ENCODE measurements at places on chromosomes 7 and 10.

- DNase-seq, result no peak
Observed at GRCh38 chr7:57342954-57343353, 107.0 kb upstream of the ZNF716 start.

GRCh38 chr7:72053292-72053691 lies 358.8 kb downstream of the CALN1 start:
- no peak for DNase-seq

DNA sequence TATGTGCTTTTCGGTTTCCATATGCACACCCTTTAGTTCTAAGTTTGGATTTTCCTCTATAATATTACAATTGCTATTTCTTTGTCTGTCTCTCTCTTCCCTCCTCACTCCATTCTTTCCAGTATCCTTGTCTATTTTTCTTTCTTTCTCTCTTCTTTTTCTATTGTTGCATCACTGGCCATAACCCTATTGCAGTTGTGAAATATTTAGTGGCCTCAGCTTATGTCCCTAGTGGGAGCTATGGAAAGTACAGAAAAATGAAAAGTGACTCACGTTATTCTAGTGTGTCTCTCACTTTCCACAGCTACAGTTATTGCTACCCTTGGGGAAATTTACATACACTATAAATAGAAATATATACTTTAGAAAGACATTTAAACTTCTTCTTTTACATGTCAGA lies 59.1 kb downstream of the CNTNAP2 start:
- DNase-seq, result no peak

GRCh38 chr10:3774018-3774813 lies 10.8 kb downstream of the KLF6 start:
- DNase-seq, result no peak

- DNase-seq, result no peak
Observed at GRCh38 chr10:4828005-4828404, 2.0 kb downstream of the AKR1E2 start.

DNA sequence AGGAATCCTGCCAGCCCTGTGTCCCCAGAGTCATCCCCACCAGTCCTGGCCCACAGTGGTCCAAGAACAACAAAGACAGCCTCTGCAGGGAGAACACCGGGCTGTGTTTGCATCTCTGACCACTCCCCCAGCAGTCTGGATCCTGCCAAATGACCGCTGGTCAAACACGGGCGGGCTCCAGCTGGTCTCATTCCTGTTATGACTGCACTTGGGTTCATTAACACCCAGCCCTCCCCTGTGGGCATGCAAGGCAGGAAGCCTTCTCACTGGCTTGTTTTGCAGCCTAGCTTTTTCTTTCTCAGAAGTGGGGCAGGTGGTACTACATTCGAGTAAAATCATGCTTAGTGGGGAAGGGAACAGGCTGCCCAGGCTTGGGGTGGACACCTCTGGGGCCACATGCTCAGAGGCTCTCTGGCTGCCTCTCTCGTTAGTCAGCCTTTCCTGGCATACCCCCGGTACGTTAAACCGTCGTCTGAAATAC lies 190.0 kb downstream of the PLXNA4 start:
- no peak for DNase-seq

GRCh38 chr7:142477079-142477651 lies 219.3 kb upstream of the PRSS58 start:
- DNase-seq, result no peak

GRCh38 chr7:93765475-93765874 lies 125.1 kb downstream of the TFPI2 start:
- DNase-seq, result no peak

GRCh38 chr10:78688230-78688900 lies 380.4 kb upstream of the ZMIZ1 start:
- DNase-seq, result no peak

GRCh38 chr10:17431871-17432311 lies 22.5 kb downstream of the ST8SIA6 start:
- no peak for DNase-seq

DNA sequence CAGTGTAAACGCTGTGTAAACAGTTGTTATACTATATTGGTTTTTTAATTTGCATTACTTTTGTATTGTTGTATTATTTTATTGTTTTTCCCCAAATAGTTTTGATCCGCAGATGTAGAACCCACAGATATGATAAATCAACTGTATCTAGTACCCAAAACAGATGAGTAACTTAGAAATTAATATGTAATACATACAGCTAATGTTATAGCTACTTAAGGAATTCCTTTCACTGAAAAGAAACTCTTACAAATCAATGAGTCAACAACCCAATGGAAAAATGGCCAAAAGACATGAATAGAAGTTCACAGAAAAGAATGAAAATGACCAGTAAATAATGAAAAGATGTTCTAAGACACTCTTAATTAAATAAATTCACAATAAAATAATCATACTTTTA lies 32.3 kb upstream of the ARL4A start:
- peak; percentile 58 for DNase-seq

GRCh38 chr10:3902809-3903410 lies 117.9 kb upstream of the KLF6 start:
- no peak for DNase-seq

DNA sequence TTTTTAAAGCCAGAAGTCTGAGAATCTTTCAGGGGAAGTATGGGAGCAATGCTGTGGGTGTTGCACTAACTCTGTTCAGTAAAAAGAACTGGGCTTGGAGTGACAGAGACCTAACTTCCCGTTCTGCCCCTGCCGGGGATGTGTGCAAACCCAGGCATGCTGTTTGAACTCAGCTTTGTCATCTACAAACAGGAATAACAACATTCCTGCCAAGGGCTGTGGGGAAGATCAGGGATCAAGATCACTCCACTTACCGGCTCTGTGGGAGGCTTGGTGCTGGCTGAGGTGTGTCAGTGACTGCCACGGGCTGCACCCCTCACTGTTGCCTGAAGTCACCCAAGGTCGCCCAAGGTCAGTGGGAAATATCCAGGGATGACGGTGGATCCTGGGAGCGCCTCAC lies 23.1 kb upstream of the DRGX start:
- no peak for DNase-seq

GRCh38 chr10:78770167-78771090 lies 298.3 kb upstream of the ZMIZ1 start:
- DNase-seq, result no peak

DNA sequence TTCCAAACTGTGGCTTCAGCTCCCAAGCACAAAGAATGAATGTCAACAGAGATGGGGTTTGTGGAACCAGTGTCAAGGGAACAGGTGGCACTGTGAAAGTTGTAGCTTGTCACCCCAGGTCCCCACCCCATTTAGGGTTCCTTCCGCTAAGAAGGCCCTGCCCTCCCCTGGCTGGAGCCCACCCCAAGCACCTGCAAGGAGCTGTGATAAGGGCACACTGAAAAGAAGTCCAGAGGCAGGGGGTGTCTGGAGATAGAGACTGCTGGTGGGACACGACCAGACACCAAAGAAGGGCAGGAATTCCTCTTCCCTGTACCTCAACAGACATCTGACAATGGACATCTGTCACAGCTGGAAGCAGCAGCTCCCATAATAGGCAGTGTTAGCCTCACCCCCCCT lies 4.5 kb downstream of the GRID1 start:
- no peak for DNase-seq

DNA sequence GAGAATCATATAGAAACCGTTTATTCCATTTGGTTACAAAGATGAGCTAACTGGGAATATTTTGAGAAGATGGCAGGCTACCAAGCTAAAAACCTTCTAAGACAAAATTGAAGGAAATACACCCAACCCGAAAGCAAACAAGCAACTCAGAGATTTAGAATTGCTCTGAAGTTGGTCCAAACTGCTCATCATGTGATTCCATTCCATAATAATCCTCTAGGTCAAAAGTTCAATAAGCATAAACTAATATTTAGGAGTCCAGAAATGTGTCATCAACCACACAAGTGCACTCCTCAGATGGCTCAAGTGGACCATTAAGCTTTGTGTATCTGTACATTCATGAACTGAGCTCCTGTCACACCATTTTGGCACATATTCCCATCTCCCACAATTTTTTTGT lies 28.7 kb downstream of the DGKI start:
- DNase-seq, result peak; percentile 1

GRCh38 chr10:50439806-50440205 lies 183.9 kb downstream of the SGMS1 start:
- DNase-seq, result no peak

DNA sequence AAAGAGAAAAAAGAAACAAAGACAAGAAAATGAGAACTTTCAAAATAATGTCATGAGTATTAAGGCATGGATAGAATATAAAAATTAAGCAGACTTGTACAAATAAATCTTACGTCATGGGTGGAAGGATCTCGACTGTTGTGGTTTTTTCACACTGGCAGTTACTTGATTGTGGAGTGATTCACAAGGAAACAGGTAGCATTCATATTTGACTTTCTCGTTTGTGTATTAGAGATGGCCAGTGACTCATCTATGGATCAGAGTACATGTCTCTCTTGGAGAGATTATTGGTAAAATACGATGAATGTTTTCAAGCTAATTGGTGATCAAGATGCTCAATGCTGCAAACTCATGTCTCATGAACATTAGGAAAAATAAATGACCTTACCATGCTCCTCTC lies 564.3 kb downstream of the GATA3 start:
- no peak for DNase-seq

- peak; percentile 60 for DNase-seq
Observed at GRCh38 chr10:17348501-17349349, 105.7 kb downstream of the ST8SIA6 start.

GRCh38 chr7:149353739-149354504 lies 91.9 kb downstream of the ZNF783 start:
- no peak for DNase-seq

GRCh38 chr10:7121154-7121797 lies 289.6 kb downstream of the SFMBT2 start:
- no peak for DNase-seq

- DNase-seq, result no peak
Observed at GRCh38 chr10:22945934-22946673, 18.3 kb downstream of the ARMC3 start.

- DNase-seq, result no peak
Observed at GRCh38 chr7:126940723-126941307, 311.9 kb downstream of the GRM8 start.

GRCh38 chr10:3975016-3975415 lies 190.0 kb upstream of the KLF6 start:
- no peak for DNase-seq

DNA sequence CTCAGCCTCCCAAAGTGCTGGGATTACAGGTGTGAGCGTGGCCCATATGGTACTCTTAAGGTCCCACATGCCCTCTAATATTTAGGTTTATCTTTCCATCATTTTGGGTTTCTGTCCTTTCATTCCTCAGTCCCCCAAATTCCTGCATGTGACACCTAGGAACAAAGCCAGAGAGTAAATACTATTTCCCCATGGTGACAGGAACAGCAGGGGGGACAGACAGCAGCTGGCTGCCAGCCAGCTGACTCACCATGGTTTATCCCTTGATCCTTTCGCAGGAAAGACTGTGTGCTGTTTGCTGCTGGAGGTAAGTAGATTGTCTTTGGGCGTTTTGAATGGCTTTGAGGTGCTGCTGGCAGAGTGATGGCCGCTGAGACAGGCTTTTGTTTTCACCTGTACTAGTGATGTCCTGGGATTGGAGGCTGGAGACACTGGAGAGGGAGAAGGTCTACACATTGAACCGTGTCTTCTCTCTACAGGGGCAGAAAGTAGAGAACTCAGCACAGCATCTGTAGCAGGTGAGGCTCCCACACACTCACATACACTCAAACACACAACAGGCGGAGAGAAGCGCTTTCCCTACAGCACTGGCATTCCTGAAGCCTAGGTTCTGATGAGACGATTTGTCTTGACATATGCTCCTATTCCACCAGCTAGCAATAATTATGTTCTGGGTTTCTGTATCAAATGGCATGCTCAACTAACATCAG lies 83.7 kb upstream of the EFCAB10 start:
- DNase-seq, result no peak

DNA sequence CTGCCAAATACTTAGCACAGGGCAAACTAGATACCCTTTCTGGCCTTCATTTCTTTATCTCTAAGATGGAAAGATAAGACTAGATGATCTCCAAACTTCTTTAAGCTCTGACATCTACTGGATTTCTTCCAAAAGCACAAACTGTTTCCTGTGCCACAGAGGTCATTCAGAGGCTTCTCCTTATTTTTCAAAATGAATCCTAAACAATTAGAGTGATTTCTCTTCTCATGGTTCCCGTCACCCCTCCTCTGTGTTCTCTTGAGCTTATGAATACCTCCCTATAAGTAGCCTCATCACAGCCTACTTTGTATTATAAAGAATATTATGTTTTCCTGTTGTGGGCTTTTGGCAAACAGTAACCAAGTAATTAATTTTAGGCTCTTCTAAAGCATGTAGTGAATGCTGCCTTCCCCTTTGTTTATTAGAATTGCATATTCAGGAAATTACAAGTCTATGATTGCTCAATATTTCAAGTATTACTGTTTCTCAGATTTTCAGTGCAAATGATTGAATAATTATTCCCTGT lies 179.5 kb downstream of the REEP3 start:
- DNase-seq, result no peak

- no peak for DNase-seq
Observed at GRCh38 chr10:14009371-14010100, 321.2 kb downstream of the FRMD4A start.

GRCh38 chr10:114399576-114399975 lies 4.7 kb downstream of the AFAP1L2 start:
- no peak for DNase-seq

- no peak for DNase-seq
Observed at GRCh38 chr10:119457966-119458766, 84.4 kb downstream of the RGS10 start.

DNA sequence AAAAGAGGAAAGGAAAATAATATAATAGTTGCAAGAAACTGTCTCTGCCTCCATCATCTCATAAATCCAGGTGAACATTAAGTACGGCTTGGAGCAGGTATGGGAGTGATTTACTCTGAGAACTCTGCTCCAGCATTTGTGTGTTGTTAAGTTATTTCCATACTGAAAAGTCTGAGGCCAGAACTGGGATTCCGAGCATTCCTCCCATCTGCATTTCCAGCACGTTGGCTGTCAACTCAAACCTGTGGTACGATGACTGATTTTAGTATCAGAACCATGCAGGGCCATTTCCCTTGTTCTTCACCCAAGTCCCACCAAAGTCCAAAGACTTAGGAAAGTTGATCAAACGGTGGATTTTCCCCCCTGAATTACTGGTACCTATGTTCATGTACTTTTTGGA lies 104.9 kb downstream of the CREB5 start:
- DNase-seq, result no peak

DNA sequence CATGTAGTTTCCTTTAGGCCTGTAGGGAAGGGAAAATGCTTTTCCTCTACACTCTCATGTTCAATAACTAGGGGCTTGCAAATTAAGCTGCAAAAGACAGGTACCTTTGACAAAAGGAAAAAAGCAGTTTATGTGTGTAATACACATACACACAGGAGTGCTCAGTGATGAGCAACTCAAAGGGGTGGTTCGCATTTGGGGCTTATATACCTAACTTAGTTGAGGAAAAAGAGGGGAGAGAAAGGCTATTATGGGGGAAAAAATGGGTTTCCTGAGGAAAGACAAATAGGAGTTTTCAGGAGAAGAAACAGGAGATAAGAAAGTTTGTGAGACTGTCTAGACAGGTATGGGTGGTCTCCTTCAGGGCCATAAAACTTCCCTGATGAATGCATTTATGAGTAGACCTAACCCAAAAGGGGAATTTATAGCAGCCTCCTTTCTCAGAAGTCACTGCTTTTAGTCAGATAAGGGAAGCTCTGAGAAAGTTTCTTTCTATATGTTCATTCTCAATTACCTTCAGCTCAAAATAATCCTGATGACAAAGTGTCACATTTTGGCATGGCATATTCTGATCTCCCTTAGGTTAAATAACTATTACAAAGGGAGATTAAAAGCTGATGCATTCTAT lies 55.2 kb upstream of the EZH2 start:
- no peak for DNase-seq
